ENCODE measurements at places on chromosomes 13 and 19.
A peak's percentile ranks its signal among the peaks of the same experiment; 100 is the strongest.

DNA sequence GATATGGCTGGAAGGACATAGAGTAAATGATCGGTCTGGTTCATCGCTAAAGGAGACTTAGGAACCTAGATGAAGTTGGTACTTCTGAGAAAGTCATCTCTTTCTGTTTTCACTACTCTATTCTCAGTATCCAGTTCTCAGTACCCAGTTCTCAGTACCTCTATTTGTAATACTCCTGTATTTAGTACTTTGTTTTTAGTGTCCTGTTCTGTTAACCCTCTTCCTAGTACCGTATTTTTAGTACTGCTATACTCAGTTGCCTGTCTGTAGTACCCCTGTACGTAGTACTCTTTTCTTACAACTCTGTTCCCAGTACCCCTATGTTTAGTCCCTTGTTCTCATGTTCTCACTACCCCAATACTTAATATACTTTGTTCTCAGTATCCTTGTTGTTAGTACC, 1.2 kb downstream of the RFXAP start:
- DNase-seq: no peak

- no peak for DNase-seq
Measured at GRCh38 chr19:39355253-39355652, 13.0 kb downstream of the SAMD4B start.

- no peak for DNase-seq
Measured at GRCh38 chr13:47480121-47480520, 521.0 kb downstream of the SUCLA2 start.

DNA sequence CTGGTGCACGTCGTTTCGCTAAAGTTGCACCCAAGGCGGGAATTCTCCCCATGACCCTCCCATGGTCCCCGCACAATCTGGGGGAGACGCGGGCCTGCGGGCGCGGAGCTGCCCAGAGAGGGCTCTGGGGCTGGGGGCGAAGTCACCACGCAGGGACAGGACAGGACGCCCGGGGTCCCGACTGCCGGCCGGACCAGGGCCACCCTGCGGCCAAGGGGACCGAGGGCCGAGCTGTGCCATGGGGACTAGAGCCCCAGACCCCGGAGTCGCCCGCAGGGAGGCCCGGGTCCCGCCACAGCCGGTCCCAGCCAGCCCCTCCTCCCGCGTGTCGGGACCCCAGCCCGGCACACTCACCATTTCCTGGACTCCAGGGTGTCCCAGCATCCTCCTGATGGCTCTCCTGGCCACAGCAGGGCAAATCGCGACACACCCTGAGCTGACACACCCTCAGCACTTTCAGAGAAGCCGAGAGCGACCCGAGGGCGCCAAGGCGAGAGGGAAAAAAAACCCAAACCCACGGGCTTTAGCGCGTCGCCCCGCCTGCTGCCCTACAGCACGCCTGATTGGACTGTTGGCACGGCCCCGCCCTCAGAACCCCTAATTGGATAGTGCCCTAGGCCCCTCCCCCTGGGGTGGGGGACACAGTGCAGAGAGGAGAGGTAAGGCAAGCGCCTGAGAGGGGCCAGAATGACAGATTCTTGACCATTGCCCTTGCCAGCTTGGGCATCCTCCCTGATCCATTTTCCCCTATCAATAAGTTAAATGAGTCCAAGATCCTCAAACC, 28.6 kb downstream of the ZNF44 start:
- no peak for DNase-seq

- peak; percentile 77 for DNase-seq
Measured at GRCh38 chr19:12847159-12848139, 9.1 kb downstream of the MAST1 start.

GRCh38 chr13:42109957-42110356, 61.5 kb downstream of the DGKH start:
- DNase-seq: no peak

DNA sequence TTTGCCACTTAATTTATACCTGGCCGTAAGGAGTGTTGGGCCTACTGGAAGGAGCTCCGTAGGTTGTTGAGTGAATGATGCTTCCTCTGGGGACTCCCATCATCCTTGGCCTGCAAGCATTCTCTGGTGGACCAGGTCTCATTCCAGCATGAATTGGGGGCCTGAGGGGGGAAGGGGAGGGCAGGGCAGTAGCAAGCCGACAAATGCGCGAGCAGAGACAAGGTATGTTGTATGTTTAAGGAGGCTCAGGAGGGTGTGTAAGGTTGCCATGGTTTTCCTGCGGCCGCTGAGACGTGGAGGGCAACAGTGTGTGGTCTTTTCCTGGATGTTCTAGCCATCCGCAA, 749 bp downstream of the ZNF264 start:
- no peak for DNase-seq

DNA sequence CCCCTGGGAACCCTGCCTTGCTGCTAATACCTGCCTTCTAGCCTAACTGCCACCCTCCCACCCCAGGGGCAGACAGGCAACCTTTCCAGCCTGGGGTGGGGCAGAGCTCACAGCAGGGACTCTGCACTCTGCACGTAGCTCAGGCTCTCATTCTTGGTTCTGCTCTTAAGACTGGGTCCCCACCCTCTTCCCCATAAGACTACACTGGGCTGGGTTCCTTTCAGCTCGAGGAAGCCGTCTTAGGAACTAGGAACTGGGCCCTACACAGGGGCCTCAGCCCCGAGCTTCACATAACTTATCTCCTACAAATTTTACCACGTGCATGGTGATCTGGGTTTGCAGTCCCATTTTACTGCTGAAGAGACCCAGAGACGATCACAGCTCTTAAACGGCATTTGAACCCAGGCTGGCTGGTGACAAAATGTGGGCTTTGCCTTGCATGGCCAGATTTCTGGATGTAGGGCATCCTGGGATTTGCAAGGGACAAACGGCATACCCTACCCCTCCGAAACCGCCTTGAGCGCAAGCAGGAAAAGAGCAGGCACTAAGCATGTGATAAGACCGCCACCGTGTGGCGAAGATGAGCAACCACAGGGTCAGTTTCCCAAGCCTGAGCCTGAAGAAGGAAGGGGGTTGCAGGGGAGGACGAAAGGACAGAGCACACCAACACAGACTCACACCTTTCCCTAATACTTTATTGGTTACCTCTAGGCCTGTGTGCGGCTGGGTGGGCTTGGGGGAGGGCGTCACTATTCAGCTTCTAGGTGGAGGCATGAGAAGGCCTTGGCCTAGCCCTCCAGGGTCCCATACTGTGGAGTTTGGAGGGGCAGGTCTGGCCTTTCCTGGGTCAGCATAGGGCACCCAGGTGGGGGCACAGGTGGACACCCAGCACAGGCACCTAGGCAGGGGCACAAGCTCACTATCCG, 5.1 kb downstream of the JUNB start:
- peak; percentile 82 for DNase-seq

GRCh38 chr13:40494513-40494912, 171.9 kb downstream of the FOXO1 start:
- no peak for DNase-seq

- no peak for DNase-seq
Measured at GRCh38 chr13:80447747-80448146, 106.8 kb upstream of the SPRY2 start.

- DNase-seq: peak; percentile 69
Measured at GRCh38 chr19:14450168-14450874, 17.2 kb downstream of the PKN1 start.

DNA sequence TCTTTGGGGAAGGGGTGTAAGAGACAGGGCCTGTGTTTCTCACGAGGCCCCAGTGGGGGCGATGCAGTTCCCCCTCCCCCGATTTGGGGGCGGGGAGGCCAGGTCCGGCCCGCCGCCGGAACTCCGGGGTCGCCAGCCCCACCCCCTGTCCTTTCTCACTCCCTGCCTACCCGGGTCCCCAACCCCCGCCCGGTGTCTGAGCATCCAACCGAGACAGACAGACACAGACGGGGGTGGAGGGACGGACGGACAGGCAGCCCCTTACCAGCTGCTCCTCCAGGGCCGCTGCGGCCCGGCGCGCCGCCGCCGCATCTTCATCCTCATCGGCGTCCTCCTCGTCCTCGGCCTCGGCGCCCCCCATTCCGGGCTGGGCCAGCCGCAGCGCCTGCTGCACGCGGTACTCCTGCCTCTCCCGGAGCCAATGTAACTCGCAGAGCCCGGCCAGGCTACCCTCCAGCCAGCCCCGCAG, 397 bp downstream of the DACT3 start:
- no peak for DNase-seq
